ENCODE measurements at places on chromosomes 16 and 17. TPM values are rescaled to one million over a fixed set of nuclear protein-coding genes. Genes with fewer than 3 reads are reported as not detected.

GRCh38 chr17:35161281-35161761 is 13.7 kb downstream of the UNC45B start:
- peak; percentile 14 for DNase-seq

Gene ZG16
- not detected for total RNA-seq

DNA sequence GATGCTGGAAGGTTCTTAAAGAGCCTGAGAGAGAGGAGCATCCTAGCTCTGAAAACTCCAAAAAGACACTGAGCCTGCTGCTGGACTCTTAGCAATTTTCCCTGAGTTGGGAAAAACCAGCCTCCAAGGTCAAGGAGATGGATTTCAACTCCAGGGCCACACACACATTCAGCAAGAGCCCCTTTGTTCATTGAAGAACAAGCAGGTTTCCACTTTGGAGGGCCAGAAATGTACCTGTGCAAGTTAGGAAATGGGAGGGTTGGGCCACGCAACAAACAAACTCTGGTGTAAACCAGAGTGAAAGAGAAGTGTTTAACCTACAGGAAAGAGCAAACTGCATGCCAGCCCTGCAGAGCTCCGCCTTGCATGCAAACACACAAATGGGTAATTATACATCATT is 264.8 kb upstream of the RPL38 start:
- no peak for DNase-seq

Gene MYH1
- not detected for total RNA-seq

DNA sequence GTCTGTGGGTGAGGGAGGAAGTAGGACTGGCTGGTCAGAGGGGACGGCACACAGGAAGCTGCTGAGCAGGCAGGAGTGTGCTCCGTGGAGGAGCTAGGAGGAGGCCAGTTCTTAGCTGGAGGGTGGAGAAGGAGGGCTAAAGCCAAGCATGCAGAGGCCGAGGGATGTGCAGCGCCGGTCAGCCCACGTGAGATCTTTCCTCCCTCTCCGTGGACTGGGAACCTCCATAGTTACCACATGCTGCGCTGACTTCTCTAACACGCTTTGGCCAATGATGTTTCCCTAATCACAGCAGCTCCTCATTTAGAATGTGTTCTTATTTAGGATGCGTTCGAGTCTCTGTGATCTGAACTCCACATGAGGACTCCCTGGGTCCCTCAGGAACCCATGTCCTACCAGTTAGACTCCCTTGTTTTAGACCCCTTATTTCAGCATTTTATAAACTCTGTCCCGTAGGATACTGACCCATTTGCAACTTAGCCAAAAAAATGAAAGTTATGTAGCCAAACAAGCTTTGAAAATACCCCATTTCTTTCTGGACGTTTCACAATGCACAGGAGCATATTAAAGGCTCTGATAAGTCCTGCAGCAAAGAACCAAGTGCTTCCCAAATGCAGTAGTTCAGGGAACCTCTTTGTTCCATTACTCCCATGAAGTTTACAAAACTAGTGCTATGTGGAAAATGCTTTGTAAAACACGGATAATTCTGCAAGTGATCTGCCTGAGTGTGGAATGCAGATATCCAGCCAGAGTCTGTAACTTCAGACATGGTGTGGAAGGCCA is 51.4 kb downstream of the IRF8 start:
- DNase-seq = no peak

Gene MRTFB
- 22.8 TPM for total RNA-seq

Gene SCGB1C2
- not detected for total RNA-seq

DNA sequence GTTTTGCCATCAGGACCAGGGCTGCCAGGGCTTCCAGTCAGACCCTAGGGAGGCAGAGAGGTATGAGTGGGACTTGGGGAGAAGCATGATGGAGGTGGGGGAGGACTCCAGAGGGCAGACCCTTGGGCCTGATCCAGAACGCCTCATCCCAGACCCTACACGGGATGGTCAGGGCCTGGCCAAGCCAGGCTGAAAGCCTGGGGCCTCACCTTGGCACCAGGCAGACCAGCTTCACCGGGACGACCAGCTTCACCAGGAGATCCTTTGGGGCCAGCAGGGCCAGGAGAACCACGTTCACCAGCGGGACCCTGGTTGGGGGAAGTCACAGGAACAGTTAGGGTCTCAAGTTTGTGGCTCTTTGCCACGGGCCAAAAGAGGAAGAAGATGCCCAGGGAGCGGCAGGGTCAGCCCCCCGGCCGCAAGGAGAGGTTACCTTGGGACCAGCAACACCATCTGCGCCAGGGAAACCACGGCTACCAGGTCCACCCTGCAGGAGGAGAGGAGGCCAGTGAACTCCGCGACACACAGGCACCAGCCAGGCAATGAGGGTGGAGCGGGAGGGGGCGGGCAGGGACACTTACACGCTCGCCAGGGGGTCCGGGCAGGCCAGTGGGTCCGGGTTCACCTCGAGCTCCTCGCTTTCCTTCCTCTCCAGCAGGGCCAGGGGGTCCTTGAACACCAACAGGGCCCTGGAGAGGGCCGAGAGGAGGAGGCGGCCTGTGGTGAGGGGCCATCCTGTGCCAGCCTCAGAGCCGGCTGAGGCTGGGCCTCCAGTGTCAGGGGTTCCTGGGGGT is 7.1 kb downstream of the COL1A1 start:
- DNase-seq = no peak

DNA sequence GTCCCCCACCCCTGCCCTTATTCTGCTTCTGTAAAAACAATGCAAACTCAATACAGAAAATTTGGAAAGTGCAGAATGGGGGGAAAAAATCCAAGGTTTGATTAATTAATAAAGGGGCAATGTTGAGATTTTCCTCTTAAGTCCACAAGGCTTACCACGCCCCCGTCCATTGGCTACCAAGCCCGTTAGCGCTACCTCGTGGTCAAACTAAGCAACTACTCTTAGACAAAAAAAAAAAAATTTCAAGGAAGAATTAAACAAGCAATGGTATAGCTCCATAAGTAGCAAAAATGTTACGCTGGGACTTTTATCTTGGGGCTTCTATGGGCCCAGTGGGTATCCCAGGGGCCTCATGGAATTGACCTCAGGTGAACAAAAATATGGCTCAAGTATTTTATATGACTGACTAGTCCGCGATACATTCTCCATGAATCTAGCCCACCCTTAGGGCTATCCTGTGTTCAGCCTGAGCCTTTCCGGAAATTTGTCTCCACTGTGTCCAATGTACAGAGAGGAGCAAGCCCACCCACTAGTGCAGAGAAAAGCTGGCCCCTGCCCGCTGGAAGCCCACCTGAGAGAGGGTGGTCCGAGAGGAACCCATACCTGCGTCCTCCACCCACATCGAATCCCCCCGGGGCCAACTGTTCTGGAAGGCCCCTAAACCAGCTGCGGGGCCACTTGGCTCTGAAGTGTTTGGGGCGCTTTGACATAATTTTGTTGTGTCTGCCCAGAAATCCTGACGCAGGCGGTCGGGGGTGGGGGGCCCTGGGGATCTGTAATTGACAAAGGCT is 19.1 kb upstream of the TEX2 start:
- DNase-seq = peak; percentile 50

Gene OR3A3
- not detected for total RNA-seq

DNA sequence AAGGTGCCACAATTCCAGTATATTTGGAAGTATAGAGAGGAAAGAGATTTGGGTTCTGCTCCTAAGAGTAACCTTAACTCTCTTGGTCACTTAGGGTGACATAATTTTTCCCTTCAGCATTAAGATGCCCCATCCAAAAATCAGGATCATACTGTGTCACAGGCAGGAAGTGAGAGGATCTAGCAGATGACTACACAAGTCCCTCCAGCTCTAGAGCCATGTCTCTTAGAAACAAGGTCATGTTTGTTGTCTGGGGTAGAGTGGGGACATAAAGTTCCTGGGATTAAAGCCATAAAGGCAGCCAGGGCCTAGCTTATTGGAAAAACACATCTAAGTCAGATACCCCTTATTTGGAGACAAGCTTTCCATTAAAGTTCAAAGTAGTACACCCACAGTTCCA is 2.7 kb downstream of the CCL8 start:
- DNase-seq = no peak

GRCh38 chr17:13212860-13213259 is 195.0 kb upstream of the ELAC2 start:
- DNase-seq = no peak

Gene C16orf92
- not detected for total RNA-seq

Gene FNDC8
- not detected for total RNA-seq

Gene RNF135
- total RNA-seq = 13.3 TPM

Gene MYH3
- total RNA-seq = 2.3 TPM

DNA sequence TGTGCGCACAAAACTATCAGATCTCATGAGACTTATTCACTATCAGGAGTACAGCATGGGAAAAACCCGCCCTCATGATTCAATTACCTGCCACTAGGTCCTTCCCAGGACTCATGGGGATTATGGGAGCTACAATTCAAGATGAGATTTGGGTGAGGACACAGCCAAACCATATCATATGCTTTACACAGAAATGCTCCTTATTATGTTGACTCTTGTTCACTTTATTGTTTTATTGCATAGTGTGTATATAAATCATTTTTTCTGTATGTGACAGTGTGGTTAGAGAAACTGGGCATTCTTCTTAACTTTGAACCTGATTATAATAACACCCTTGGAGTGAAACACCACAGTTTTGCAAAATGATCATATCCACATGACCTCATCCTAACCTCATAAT is 212.8 kb upstream of the TNRC6C start:
- no peak for DNase-seq

DNA sequence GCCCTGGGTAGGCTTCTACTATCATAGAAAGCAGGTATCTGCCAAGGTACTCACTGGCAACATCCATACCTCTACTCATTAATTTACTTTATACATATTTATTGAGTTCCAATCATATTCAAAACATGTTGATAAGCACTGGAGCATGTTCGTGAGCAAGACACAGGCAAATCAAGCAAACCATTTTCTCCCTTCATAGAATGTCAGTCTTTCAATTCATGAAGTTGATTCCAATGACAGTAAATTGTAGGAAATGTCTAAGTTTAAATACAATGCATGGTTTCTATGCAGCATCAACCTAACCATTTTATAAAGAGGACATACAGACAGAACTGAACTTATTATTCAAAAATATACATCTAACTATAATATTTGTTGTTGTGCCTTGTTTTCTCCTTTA is 978.6 kb downstream of the CDH8 start:
- DNase-seq = no peak

GRCh38 chr16:13970708-13971422 is 50.9 kb downstream of the ERCC4 start:
- DNase-seq = no peak

Gene CLEC19A
- not detected for total RNA-seq

DNA sequence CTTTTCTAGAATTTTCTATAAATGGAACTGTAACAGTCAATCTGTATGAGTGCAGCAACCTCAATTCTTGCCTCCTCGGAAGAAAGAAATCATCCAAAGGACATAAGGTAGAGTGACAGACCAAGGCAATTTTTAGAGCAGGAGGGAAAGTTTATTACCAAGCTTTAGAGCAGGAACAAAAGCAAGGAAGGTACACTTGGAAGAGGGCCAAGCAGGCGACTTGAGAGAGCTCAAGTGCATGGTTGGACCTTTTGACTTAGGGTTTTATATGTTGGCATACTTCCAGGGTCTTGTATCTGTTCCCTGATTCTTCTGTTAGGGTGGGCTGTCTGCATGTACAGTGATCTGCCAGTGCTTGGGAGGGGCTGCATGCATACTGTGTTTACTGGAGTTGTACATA is 50.3 kb downstream of the SCNN1G start:
- no peak for DNase-seq

DNA sequence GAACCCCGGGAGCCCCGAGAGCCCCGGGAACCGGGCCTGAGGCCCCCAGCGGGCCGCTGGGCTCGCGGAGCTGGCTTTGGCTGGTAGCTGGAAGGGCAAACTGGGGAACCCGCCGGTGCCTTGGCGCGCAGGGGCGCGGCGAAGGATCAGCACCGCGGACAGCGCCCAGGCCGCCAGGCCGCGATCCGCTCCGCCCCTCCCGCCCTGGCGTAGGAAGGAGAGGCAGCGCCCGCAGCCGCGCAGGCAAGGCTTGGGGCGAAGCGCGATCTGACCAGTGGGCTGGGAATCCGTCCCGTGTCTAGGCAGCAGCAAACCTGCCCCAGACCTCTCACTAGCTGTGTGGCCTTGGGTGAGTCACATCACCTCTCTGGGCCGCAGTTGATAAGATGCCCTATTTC is 331 bp upstream of the CCDC92B start:
- peak; percentile 67 for DNase-seq

DNA sequence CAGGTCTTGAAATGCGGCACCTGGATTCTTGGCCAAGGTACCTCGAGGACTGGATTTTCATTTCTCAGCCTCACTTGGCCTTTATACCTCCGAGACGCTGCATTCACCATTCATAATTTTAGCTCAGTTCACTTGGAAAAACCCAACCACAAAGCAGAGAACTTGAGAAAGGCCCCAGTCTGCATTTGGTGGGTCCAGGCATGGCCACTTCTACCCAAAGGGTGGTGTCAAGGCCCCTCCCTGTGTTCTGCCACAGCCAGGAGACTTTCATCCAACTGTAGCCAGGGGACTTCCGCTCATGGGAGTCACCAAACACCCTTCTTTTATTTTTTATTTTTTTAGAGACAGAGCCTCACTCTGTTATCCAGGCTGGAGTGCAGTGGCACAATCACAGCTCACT is 14.7 kb upstream of the TVP23A start:
- DNase-seq = no peak

GRCh38 chr17:65229621-65229995 is 92.4 kb downstream of the RGS9 start:
- no peak for DNase-seq

- DNase-seq = no peak
Measured at GRCh38 chr17:82973456-82974135, 105.8 kb upstream of the METRNL start.

- peak; percentile 46 for DNase-seq
Measured at GRCh38 chr16:154217-155030, 2.0 kb downstream of the HBZ start.

DNA sequence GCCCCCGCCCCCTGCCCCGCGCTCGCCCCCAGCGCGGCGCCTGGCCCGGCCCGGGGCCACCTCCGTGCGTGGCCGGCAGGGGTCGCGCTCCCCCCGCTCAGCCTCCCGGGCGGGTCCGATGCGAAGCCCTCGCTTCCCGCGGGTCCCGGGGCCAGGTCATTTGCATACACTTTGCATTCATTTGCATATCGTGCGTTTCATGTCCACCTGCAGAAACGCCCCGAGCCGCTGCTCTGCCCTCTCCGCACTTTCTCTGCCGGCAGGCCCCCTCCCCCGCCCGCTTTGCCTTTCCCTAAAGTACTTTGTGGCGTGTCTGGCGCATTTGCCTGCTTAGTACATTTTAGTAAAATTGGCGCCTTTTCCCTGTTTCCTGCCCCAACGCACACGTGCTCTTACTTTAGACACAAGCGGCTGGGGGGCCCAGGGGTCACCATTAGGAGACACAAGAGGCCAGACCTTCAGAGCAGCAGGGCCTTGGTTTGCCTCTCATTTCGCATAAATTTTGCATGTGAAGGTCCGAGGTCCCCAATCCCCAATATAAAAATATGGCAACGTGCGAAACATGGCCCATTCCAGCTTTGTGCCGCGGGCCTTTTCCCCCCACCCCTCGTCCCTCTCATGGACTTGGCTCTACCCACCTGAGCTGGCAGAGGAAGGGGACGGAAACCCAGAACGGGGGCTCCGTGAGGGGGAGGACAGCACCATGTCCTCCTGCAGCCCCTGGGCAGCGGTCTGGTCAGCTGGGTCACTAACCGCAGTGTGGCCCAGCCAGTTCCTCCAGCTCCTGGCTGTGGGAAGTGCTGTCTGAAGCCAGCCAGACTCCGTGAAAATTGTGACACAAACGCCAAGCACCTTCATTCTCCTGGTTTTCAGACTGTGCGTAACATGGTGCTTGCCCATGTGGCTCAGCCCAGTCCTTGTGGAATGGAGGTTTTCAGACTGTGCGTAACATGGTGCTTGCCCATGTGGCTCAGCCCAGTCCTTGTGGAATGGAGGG is 34.8 kb downstream of the CBFA2T3 start:
- no peak for DNase-seq

Gene PRSS8
- 43.7 TPM for total RNA-seq

Gene FBXW10
- total RNA-seq = 0.21 TPM

GRCh38 chr17:40884708-40885512 is at the start of gene KRT20:
Gene KRT20 (minus strand): TSS chr17:40885242. CDS start chr17:40885185, 57 bp downstream.
- no peak for DNase-seq

Measured in mammary epithelial cell (primary cell).